DMS79 treated with DMSO at 0.1 percent for 48 hours (cell line): ENCODE measurements at places on chromosomes 7 and 10.

GRCh38 chr10:34727595-34728033 lies 87.5 kb downstream of the PARD3 start:
- DNase-seq, result no peak

DNA sequence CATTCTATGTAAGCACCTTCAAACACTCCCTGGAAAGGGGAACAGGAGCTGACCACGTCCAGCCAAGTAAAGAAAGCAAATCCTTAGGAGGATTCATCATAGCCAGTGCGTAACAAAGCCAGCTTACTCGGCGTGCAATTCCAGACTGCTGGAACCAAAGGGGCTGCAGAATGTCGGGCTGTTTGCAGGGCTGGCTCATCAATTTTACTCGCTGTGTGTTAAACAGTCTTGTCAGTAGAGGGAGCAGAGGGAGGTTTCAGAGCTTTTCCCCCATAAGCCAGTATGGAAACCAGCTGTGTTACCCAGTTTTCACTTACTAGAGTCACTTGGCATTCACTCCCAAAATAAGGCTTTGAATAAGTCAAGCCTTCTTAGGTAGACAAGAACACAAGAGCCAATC lies 127.1 kb downstream of the KMT2E start:
- no peak for DNase-seq

- no peak for DNase-seq
Observed at GRCh38 chr10:12847361-12847975, 154.0 kb downstream of the CCDC3 start.

DNA sequence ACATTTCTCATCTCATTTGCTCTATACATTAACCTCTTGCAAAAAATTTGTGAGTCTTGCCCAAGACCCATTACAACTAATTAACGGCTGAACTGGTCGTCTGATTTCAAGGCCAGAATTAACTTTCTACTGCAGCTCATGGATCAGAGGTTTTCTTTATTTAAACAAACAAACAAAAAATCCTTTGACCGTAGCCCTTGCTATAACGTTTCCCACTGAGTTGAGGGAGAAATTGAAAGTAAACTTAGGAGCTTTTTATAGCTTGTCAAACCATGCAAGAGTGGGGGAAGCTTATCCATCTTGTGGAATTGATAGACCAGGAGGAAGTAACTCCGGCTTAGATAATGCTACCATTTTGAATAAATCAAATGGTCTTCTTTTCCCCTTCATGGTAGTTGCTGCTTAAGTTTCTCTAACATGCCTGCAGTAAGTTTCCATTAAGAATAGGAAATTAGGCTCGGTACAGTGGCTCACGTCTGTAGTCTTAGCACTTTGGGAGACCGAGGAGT lies 3.3 kb downstream of the SRGN start:
- no peak for DNase-seq

DNA sequence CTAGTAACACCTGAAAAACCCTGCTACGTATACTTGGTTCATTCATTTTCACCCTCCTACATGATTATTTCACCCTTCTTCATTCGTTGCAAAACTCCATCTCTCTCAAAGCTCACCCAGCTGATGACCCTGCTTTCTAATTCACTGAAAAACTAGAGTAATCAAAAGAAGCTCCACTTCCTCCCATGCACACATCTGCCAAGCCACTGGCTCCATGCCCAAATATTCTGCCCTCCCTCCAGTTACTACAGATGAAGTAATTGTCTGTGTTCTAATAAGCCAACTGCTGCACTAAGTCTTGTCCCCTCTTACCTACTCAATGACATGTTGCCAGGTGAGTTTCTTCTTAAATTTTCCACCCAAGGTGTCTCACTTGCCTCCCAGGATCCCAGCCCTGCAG lies 96.9 kb upstream of the CCDC71L start:
- DNase-seq, result no peak

- no peak for DNase-seq
Observed at GRCh38 chr7:45679516-45679915, 105.3 kb downstream of the ADCY1 start.

- no peak for DNase-seq
Observed at GRCh38 chr7:46886669-46887374, 695.1 kb downstream of the TNS3 start.

- no peak for DNase-seq
Observed at GRCh38 chr10:130787243-130787642, 524.3 kb downstream of the TCERG1L start.

DNA sequence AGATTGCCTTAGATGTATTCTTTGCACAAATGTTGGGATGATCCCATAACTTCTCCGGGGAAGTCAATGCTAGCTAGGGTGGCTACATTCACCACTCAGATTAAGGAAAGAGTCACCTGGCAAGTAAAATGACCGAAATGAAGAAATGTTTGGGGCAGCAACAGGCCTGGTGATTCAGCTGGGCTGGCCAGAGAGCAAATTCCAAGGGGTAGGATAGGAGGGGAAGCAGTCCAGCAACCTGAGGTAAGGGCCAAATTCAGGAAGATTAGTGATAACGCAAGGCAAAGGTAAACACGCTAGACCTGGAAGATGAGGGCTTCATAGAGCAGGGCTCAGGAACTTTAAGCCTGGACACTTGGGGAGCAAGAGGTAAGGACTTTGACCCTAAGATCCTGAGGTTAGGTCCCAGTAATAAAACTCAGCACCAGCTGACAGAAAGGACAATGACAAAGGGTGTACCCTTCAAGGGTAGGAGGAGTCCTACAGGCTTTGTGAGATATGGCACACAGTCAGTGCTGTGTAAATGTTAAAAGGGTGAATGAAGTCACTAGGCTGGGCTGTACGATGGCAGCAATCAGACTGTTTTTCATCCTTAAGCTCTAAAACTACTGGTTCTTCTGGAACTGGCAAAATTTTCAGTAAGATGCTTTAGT lies 22.7 kb upstream of the SMNDC1 start:
- DNase-seq, result no peak

DNA sequence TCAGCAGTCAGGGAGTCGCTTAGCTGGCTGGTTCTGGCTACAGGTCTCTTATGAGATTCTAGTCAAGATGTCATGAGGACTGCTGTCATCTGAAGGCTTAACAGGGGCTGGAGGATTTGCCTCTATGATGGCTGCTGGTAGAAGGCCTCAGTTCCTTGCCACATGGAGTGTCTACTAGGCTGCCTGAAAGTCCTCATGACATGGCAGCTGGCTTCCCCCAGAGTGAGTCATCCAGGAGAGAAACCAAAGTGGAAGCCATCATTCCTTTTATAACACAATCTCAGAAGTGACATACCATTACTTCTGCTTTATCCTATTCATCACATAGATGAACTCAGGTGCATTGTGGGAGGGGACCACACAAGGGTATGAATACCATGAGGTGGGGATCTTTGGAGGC lies 75.1 kb downstream of the EXOC6 start:
- no peak for DNase-seq

DNA sequence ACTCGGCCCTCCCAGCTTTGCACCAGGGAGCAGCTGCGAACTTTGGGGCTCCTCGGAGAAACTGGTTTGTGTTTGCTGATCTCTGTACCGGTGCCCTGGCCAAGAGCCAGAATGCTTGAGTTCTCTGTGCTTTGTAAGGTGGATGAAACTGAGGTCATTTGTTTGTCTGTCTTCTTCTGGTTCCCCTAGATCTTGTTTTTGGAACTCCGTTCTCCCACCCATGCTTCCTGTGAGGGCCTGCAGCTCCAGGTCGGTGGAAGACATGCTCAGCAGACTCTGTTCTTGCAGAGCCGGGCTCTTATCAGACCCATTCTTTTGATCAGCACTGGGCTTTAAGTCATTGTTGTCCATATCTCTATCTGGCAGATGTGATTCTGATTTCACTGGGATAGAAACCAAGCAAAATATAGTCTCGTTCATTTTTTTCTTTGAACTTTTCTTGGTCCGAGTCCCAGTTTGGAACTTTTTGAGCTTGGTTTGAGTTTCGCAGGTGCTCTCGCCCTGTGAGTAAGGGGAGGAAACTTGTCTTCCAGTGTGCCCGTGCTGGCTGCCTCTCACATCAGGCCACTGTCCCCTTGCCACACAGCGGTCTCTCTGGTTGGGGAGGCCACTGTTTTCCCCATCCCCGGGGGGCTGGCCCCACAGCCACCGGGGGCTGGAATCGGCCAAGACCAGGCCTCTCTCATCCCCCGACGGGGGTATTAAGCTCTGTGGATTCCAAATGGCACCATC lies 31.2 kb downstream of the JCAD start:
- peak; percentile 1 for DNase-seq

DNA sequence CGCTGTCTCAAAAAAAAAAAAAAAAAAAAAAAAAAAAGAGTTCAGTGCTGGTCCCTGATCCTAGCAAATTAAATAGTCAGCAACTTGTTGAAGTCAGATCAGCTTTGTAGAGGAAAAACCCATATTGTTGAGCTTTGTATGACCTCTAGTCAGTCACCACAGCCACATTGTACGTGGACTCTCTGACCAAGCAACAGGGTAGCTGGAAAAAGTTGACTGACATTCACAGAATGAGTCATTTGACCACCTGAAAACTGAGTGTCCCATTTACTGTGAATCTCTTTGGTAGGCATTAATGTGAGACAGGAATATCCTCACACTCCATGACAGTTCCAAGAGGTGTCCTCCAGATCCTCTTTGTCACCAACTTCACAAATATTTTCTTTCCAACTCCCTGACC lies 371.1 kb downstream of the LRRTM3 start:
- DNase-seq, result no peak

- DNase-seq, result no peak
Observed at GRCh38 chr7:127732306-127732705, 80.3 kb downstream of the SND1 start.

DNA sequence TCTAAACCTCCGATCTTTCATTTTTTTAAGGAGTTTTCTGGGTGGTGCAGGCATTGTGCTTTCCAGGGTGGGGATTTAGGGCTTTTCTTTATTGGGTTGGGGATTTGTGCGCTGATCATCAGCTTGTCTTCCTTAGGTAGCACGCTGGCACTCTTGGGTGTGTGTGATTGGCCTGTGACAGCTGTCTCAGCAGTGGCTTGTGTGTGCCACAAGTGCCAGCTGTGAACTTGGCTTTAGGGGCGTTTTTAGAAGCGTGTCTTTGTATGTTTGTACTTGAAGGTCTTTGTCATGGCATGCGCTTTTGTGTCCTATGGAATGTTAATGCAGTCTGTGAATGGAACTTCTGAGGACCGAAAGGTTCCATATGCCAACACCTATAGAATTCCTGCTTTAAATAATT lies 788 bp downstream of the AKAP9 start:
- peak; percentile 43 for DNase-seq

DNA sequence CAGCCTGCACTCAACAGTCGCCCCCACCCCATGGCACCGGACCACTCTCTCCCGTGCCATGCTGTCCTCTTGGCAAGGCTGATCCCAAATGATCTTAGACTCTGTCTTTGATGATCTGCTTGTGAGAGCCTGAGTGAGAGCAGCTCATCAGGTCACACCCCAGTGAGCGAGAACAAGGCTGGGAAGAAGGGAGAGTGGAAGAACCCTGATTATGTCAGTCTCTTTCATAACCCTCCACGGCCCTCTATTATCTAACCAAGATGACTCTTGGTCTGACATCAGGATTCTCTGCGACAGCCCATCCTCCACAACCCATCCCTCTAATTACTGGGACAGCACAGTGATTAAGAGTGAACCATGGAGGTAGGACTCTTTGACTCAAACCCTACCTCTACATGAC lies 53.1 kb upstream of the C7orf33 start:
- DNase-seq, result no peak

DNA sequence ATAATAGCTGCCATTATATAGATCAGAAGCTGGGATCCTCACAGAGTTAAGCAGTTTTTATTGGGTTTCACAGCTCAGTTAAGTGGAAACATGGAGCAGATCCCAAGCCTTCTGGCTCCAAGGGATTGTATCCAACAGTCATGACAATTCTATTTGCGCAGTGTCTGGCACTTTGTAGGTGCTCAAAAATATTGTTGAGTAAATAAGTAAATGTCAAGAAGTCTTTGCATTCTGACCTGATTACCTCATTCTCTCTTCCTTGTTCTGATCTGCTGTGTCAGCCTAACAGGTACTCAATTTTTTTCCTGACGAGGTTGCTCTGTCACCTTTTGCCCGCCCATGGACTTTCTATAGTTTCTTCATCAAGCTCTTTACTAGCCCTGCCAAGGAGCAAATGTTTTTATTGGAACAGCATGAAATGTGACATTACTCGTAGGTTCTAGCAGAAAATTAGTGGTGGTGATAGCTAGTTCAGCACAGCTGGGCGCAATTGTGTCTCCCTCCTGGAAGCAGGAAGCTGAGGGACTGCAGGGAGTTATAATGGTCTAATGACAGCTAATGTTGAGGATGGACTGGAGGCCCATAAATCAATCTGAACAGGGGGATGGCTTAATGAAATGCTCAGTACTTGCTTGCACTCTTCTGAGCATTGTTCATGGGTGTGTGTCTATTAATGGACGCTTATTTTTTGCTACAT lies 680.2 kb downstream of the CCSER2 start:
- DNase-seq, result no peak

DNA sequence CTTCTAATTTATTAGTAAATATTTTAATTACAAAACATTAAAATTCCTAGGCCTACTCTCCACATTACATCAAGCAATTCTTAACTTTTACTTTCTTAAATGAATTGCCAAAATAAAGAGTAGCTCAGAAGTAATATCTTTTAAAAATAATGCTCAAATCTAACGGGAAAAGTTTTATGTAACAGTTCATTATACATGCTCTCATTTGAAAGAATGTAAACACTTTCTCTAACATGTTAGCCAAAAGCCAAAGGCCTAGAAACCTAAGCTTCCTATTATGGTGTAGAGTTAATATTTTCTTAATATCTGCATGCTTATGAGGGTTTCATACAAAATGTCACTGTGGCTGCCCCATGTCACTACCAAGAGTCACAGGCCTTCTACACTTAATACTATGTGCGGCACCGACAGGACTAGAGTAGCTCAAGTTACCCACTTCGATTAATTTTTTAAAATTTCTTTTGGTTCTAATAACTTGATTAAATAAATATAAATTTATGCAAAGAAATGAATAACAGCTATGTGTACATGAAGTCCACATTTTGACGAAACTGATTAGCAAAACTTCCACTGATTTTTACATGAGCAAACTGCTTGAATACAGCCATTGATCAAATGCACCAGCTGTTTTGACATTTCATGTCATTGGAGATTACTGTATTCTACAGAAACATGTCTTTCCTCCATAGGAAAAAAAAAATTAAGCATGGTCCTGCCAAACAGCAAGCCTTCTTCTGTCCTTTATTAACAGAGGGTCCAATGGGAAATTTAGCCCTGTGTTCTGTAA lies 3.5 kb downstream of the COBL start:
- no peak for DNase-seq

DNA sequence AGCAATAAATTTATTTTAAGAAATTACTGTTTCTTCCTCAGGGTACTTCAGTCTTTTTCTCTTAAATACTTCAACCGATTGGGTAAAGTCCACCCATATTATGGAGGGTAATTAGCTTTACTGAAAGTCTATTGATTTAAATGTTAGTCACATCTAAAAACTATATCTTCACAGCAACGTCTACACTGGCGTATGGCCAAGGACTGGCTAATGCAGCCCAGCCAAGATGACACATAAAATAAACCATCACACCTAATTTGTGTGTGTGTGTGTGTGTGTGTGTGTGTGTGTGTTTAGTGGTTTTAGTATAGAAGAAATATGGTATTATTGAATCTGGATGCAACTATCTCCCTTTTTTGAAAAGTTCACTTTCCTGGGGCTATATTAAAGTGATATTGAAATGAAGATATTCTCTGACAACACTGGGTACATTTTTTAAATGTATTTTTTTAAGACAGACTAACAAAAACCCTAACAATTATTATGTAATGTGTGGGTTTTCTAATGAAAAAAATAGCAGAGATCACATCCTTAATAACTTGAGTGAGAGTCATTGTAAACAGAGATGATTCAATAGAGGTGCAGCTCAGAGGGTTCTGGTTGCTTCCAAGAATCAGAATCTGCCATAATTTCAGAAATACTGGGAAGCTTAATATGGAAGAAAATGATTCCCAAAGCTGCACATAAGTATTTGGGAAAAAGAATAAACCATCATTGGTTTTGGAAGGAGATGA lies 584.2 kb upstream of the MBL2 start:
- no peak for DNase-seq
